Heart right ventricle (tissue), 16 donors: ENCODE measurements at places on chromosomes 6 and 20. TPM values are rescaled to one million over a fixed set of nuclear protein-coding genes. Genes with fewer than 3 reads are reported as not detected.

DNA sequence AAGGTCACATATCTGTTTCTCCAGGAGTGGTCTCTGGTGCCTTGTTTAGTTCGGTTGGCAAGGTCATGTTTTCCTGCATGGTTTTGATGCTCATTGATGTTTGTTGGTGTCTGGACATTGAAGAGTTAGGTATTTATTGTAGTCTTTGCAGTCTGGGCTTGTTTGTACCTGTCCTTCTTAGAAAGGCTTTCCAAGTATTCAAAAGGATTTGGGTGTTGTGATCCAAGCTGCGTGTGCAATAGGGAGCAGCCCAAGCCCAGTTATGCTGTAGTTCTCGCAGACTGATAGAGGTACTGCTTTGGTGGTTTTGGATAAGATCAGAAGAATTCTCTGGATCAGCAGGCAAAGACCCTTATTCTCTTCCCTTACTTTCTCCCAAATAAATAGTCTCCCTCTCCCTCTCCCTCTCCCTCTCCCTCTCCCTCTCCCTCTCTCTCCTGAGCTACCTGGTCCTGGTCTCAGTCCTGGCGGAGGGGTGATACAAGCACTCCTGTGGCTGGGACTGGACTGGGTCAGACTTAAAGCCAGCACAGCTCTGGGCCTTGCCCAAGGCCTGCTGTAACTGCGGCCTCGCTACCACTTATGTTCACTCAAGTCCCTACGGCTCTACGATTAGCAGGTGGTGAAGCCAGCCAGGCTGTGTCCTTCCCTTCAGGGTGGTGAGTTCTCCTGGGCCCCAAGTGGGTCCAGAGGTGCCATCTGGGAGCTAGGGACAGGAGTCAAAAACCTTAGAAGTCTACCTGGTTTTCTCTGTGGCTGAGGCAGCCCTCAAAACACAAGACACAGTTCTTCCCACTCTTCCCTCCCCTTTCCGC lies 27.3 kb upstream of the GRM4 start:
- no peak overlapping the region for H3K4me3 ChIP-seq
- no peaks in the 10 kb centered on the region for H3K4me1 ChIP-seq
- no peaks in the 10 kb centered on the region for H3K36me3 ChIP-seq
- DNase-seq = no peak

GRCh38 chr20:49808753-49809152 lies 3.9 kb upstream of the SLC9A8 start:
- no peaks in the 10 kb centered on the region for H3K36me3 ChIP-seq
- no peak overlapping the region for H3K4me3 ChIP-seq
- DNase-seq = no peak
- peaks cover 27% of the 10 kb centered on the region for H3K4me1 ChIP-seq

DEFB132 gene
- not detected for total RNA-seq

GRCh38 chr6:89794324-89794723 lies 25.3 kb downstream of the MDN1 start:
- no peaks in the 10 kb centered on the region for H3K27me3 ChIP-seq
- peaks cover 4% of the 10 kb centered on the region for H3K36me3 ChIP-seq
- no peak overlapping the region for H3K4me3 ChIP-seq
- DNase-seq = no peak
- no peaks in the 10 kb centered on the region for H3K4me1 ChIP-seq

DNA sequence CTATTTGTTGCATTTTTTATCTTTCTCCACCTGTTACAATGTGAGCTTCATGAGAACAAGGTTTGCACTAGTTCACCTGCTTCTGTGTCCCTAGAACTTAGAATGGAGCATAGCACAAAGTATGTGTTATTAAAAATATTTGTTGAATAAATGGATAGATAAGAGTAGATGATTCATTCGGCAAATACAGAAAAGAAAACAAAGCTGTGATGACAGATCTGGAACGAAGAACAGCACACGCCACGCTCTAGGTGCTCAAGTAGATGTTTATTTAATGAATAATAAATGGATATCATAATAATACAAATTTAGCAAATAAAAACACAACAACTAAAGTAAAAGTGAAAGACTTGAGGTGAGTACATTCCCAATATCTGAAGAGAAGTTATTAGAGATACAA lies 273.1 kb downstream of the HAO1 start:
- DNase-seq = no peak
- no peaks in the 10 kb centered on the region for H3K36me3 ChIP-seq
- H3K4me3 ChIP-seq = no peak overlapping the region
- H3K4me1 ChIP-seq = no peaks in the 10 kb centered on the region

- peak overlapping the region; percentile 95 for H3K27ac ChIP-seq
- H3K27me3 ChIP-seq = no peaks in the 10 kb centered on the region
- no peak overlapping the region for H3K4me3 ChIP-seq
- H3K36me3 ChIP-seq = peaks cover 11% of the 10 kb centered on the region
These were observed 16.1 kb upstream of the TLDC2 start for GRCh38 chr20:36859700-36860330.

DNA sequence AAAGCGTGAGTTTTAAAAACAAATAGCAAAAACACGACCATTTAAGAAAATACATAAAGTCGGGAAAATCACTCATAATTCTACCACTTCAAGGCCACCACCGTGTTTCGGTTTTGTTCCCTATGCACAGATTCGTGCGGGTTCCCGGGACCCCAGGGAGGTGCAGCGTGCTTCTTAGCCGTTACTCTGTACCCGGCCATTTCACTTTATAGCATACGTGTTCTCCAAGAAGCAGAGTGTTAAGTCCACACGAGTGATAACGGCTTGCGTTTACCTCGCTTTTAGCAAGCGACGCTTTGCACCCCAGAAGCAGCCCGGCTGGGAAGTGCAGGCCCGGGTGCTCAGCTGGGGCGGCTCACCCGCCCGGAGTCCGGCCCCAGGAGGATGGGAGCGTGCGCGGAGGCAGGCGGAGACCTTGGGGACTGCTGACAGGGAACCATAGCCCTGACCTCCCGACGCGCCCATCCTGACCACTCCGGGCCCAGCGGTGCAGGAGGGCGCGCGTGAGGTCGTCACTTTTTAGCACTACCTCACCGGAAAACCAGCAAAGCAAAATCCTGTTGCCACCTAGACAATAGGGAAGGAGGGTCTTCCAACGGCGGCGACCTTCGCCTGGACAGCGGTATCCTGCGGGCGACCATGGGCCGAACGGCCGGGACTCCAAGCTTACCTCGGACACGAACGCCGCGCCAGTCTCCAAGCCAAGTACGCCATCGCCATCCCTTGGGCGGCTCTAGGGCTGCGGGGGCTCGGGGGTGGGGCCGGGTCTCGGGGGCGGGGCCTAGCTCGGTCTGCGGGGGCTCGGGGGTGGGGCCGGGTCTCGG lies at the start of gene ECI2:
Gene ECI2 (minus strand): TSS at position 735 of the 824 bp plus-strand sequence. CDS start 15 bp downstream, at position 720.
- H3K4me3 ChIP-seq = peak within 1 kb of the TSS; percentile 93
- peak within 1 kb of the TSS; percentile 90 for H3K27ac ChIP-seq
- peak; percentile 79 for DNase-seq
- H3K27me3 ChIP-seq = no peaks in the 10 kb centered on the region
- H3K36me3 ChIP-seq = peaks cover 3% of the 10 kb centered on the region

SIRPB2 gene
- 7.3 TPM for total RNA-seq

DNA sequence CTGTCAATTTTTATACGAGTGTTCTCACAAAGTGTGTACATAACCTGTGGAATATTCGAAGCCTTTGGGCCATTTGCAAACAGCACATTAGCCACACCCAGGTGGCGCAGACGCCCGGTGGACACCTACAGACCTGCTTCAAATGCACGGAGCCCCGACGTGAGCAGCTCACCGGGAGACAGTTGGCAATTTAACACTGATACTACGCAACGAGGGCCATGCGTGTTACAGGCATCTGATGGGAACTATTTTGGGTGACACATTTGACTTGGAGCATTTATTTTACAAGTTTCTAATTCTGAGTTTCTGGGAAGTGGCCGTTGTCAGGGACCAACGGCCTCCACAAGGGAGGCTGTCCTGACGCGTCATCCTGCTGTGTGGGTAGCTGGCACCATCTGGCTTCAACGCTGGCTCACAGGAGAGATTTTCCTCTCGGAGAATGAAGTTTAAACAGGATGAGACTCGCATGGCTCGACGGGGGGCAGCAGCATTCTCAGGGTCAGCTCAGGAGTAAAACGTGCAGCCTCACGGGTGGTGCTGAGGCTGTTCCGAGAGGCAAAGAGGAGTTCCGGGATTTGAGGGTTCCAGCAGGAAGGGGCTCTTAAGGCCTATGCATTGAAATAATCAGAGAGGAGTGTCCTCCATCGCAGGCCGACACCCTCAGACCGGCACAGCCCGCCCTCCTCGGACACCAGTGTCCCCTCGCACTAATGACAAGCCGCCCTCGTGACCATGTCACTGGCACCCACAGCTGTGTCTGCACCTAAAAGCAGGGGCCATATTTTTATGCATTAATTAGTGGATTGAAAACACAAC lies 207.4 kb downstream of the DLL1 start:
- H3K27me3 ChIP-seq = peaks cover 2% of the 10 kb centered on the region
- H3K27ac ChIP-seq = no peak overlapping the region
- no peak for DNase-seq
- H3K4me3 ChIP-seq = no peak overlapping the region

DNA sequence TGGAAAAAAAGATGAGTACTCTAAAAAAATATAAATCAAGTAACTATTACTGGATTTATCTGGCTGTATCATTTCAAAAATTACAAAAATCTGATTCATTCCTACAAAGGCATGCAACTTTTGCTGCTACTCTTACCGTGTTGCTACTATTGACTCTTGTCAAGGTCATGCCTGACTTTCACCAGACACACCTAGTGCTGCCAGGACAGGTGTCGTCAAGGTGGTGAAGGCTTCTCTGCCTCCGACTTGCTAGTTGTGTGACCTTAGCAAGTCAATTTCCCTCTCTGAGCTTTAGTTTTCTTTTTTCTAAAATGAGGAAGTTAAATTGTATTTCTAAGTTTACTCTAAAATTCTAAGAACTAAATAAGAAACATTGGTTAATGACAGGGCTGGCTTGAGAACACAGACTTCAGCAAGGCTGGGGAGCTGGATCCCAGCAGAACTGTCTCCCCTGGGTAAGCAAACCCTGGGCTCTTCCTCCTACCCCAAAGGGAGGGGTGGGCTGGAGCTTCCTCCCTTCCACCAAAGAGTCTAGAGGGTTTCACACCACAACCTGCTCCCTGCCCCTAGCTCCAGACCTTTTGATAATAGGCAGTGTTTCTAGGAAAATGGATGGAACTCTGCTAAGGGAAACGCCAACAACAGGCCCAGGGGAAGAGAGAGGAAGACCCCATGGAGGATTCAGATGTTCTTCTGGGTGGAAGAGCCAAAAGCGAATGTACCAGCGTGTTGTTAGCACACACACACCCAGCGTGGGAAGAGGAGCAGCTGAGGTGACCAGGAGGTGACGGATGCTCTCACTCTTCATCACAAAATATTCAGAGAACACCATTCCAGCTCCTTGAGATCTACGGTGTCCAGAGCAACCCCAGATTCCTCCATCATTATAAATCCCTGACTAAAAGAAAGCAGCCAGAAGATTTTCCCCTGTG lies 47.9 kb upstream of the CITED2 start:
- H3K4me1 ChIP-seq = no peaks in the 10 kb centered on the region
- H3K27ac ChIP-seq = no peak overlapping the region
- no peak overlapping the region for H3K4me3 ChIP-seq
- H3K36me3 ChIP-seq = no peaks in the 10 kb centered on the region

SLPI gene
- 1.1 TPM for total RNA-seq

TMEM200A gene
- 0.10 TPM for total RNA-seq

DNA sequence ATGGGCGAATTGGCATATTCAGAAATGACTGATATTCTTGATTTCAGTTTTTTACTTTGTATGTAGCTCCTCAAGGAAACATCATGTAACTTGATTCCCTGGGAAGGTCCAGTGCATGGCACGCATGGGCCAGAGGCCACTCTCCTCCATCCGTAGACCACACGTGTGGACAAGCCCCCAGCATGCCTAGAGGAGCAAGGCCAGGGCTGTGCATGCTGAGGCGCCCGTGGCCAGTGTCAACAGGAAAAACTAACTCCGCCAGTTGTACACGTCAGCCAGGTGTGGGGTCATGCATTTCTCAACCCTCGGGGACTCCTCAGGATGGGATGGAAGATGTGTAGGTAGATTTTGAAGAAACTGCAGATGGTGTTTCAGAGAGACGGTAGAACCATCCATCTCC lies 37.8 kb upstream of the CD93 start:
- H3K4me1 ChIP-seq = peaks cover 51% of the 10 kb centered on the region
- H3K4me3 ChIP-seq = no peak overlapping the region
- no peak overlapping the region for H3K27ac ChIP-seq
- no peaks in the 10 kb centered on the region for H3K36me3 ChIP-seq
- H3K27me3 ChIP-seq = no peaks in the 10 kb centered on the region
- DNase-seq = no peak

DNA sequence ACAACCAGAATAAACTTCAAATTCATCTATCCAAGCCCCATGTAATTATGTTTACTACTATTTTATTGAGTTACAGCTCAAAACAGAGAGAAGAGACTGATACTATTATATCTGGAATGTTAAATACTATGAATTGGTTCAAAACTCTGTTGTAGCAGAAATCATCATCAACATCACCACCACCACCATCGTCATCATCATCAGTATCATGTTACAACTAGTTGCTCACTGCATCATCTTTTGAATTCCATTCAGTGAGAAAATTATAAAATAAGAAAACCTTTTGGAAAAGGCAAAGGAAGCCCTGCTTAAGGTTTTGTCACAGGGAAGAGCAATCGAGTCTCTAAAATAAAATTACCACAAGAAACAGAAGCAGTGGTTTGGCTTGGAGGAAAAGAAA lies 36.2 kb upstream of the THEMIS start:
- no peaks in the 10 kb centered on the region for H3K4me1 ChIP-seq
- no peak for DNase-seq
- H3K4me3 ChIP-seq = no peak overlapping the region

TMEM217 gene
- not detected for total RNA-seq

- no peak overlapping the region for H3K27ac ChIP-seq
- H3K4me3 ChIP-seq = no peak overlapping the region
- H3K27me3 ChIP-seq = no peaks in the 10 kb centered on the region
- H3K36me3 ChIP-seq = no peaks in the 10 kb centered on the region
These were observed 7.9 kb downstream of the SOX4 start for GRCh38 chr6:21601339-21601923.

- H3K4me3 ChIP-seq = peak overlapping the region; percentile 10
- no peaks in the 10 kb centered on the region for H3K27me3 ChIP-seq
- H3K4me1 ChIP-seq = no peaks in the 10 kb centered on the region
These were observed 77.7 kb downstream of the ELOVL4 start for GRCh38 chr6:79869600-79870084.

CDH26 gene
- 1.5 TPM for total RNA-seq

DNA sequence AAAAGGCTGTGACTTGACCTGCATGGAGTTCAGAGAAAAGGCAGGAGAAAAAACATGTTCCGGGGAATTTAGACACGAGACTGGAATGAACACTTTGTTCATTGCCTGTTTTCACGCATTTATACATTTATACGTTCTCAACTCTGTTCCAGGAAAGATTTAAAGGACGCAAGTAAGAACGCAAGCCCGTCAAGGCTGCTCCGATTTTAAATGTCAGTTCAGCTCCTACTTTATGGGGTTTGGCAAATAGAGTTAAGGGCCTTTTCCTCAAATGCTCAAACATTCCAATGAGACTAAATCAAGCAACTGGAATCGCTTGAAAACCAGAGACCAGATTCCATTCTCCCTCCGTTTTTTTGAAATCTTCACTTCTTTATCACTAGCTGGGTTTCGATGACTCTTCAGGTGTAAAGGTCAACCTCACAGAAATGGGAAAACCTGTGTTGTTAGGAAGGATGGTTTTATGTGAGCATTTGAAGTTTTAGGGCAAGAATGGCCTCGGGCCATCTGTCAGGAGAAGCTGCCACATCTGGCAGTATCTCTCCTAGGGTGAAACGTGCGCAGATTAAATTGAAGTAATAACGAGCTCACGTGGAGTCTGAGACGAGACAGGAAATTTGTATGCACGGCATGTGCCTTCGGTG lies 24.9 kb downstream of the TTLL2 start:
- no peaks in the 10 kb centered on the region for H3K36me3 ChIP-seq
- no peaks in the 10 kb centered on the region for H3K27me3 ChIP-seq
- peak overlapping the region; percentile 64 for H3K27ac ChIP-seq
- H3K4me1 ChIP-seq = no peaks in the 10 kb centered on the region
- no peak for DNase-seq
- no peak overlapping the region for H3K4me3 ChIP-seq
